ENCODE measurements at places on chromosomes 1 and 21. TPM values are rescaled to one million over a fixed set of nuclear protein-coding genes. Genes with fewer than 3 reads are reported as not detected.

- H3K27ac ChIP-seq: no peak overlapping the region
- no peak overlapping the region for H3K4me3 ChIP-seq
- peaks cover 14% of the 10 kb centered on the region for H3K36me3 ChIP-seq
Measured at GRCh38 chr1:241934201-241934848, 23.2 kb upstream of the BECN2 start.

- no peaks in the 10 kb centered on the region for H3K4me1 ChIP-seq
- H3K4me3 ChIP-seq: no peak overlapping the region
- DNase-seq: no peak
- H3K27me3 ChIP-seq: no peaks in the 10 kb centered on the region
Measured at GRCh38 chr1:37883671-37884070, 24.3 kb upstream of the MTF1 start.

DNA sequence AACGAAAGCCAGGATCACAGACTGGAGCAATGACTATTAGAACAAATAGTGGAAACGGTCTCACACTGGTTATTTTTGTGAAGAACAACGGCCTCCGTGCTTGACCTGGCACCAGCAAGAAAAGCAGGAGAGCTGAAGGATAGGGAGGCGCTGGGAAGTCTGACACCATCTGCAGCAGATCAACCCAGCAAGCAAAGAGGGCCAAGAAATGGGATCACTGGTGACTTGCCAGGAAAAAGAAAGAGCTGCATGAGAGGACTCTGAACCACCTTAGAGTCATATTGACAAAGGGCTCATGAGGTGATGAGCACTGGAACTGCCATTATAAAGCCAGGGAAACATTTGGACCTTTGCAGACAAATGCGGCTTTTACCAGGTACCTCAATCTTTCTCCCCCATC is 25.0 kb downstream of the MTOR start:
- H3K4me1 ChIP-seq: no peaks in the 10 kb centered on the region
- DNase-seq: no peak
- H3K36me3 ChIP-seq: peaks cover 38% of the 10 kb centered on the region
- H3K27me3 ChIP-seq: no peaks in the 10 kb centered on the region
- H3K4me3 ChIP-seq: no peak overlapping the region

DNA sequence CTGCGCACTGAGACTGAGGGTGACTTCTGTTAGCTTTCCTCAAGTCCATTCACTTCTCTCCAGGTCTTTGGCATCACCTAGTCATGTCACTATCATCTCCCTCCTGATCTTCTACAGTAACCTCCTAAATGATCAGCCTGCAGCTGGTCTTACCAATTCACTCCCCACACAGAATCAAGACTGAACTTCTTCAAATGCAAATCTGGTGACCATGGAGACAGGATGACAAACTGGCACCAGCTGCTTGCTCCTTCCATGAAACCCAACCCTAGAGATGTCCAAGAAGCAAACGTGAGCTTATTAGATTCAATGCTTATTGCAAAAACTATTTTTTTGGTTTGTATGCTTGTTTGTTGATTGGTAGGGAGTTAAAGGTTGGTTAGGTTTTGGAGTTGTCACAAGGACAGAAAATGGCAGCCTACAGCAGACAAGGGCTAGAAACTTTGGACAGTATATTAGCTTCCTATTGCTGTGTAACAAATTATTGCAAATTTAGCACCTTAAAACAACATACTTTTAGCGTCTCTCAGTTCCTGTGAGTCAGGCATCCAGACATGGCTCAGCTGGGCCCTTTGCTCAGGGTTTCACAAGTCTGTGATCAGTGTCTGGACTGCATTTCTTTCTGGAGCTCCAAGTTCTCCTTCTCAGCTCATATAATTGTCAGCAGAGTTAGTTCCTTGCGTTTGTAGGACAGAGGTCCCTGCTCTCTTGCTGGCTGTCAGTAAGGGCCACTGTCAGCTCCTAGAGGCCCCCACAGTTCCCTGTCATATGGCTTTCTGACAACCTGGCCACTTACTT is 53.3 kb upstream of the GJA8 start:
- no peaks in the 10 kb centered on the region for H3K27me3 ChIP-seq
- no peak overlapping the region for H3K27ac ChIP-seq
- H3K36me3 ChIP-seq: no peaks in the 10 kb centered on the region
- H3K4me1 ChIP-seq: peaks cover 10% of the 10 kb centered on the region
- H3K4me3 ChIP-seq: no peak overlapping the region
- no peak for DNase-seq

DNA sequence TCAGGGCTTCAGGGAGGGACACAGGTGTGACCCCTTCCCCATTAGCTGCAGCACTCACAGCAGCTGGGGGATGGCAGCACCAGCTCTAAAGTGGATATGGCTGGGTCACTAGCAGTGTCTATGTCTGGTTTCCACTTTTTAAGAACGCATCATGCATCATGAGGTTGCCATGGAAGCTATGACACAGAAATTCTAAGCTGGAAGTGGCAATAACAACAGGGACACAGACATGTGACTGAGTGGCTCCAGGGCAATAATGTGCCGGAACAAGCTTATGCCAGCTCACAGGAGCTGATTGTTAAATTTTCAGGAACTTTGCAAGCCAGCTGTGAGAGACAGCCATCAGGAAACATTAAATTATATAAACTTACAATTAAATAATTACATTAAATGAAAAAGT is 51.2 kb upstream of the NFASC start:
- no peaks in the 10 kb centered on the region for H3K36me3 ChIP-seq
- no peaks in the 10 kb centered on the region for H3K27me3 ChIP-seq
- H3K4me3 ChIP-seq: no peak overlapping the region

DNA sequence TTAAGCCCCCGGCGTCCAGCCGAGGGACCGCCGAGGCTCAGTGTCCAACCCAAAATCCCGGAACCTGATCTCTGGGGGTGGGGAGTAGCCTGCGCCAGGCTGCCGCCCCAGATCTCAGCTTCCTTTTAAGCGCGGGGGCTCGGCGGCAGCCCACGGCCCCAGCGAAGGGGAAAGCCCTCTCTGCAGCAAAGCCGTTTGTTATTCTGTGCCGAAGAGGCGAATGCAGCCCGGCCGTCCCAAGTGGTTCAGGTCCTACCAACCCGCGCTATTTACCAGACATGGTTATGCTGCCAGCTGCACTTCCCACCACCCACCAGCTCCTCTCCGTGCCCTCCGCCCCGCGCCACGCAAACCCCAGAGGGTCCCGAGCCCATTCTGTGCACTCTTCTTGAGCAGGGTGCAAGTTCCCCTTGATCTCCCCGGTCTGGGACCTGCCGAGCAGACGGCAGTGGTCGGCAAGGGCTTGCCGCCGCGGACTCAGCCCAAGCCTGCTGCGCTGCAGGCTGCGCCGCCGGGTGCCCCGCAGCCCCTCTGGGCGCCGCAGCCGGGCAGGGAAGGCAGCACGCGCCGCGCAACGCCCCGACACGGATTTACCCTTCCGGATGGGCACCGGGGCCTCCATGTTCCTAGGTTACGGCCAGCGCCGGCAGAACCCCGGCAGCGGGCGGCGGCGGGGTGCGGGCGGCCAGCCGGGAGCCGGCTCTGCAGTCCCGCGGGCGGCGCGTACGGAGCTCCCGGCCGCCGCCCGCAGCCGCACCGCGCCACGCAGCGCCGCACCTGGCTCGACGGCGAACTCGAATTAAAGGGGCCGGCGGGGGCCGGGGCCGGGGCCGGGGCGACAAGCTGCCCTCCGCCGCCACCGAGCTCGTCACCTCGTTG is 738 bp upstream of the KCNA2 start:
- peak; percentile 51 for DNase-seq
- H3K4me1 ChIP-seq: no peaks in the 10 kb centered on the region
- peaks cover 51% of the 10 kb centered on the region for H3K27me3 ChIP-seq
- H3K36me3 ChIP-seq: no peaks in the 10 kb centered on the region
- peak overlapping the region; percentile 65 for H3K4me3 ChIP-seq
- H3K27ac ChIP-seq: no peak overlapping the region

Gene CLDN14
- not detected for total RNA-seq

DNA sequence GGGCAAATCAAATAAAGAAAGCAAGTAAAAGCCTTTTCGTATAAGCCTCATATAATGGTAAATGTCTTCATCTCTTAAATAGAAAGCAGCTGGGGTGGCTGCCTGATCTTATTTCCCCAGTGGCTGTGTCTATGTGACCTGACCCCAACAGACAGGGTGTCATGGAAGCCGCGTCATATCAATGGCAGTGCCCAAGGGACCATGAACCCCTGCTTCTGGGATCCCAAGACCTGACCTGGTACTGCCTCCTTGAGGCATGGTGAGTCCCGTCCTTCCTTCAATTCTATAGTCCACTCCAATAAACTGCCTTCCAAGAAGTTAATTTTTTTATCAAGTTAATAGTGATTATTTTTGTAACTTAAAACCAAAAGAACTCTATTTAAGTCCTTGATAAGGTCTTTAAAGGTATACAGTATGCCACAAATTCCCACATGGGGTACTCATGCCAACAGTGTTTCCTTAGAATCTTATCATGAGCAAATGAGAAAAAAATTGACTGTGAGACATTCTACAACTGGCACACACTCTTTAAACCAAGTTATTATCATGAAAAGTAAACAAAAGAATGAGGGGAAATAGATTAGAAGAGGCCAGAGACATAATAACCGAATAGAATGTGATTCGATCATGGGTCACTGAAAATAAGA is 104.6 kb downstream of the ADSS2 start:
- DNase-seq: peak; percentile 8
- peaks cover 3% of the 10 kb centered on the region for H3K4me1 ChIP-seq
- no peak overlapping the region for H3K27ac ChIP-seq
- no peak overlapping the region for H3K4me3 ChIP-seq
- no peaks in the 10 kb centered on the region for H3K27me3 ChIP-seq

Gene MYBPH
- not detected for total RNA-seq

Measured in H9 (cell line).